ENCODE measurements at places on chromosomes 13 and 19. TPM values are rescaled to one million over a fixed set of nuclear protein-coding genes. Genes with fewer than 3 reads are reported as not detected.

The ZNF471 gene
- total RNA-seq = 9.4 TPM

The ZMYM5 gene
- total RNA-seq = 12.0 TPM

The TMEM86B gene
- 1.7 TPM for total RNA-seq

The PSG2 gene
- not detected for total RNA-seq

The OR7C1 gene
- total RNA-seq = not detected

The PSG1 gene
- not detected for total RNA-seq

The APOC1 gene
- total RNA-seq = 4.3 TPM

The CCDC8 gene
- total RNA-seq = 17.7 TPM

The PRSS57 gene
- not detected for total RNA-seq

The ELL gene
- 20.7 TPM for total RNA-seq

The PRR19 gene
- total RNA-seq = 0.19 TPM

The ZNF577 gene
- 9.3 TPM for total RNA-seq

The CFAP97D2 gene
- total RNA-seq = not detected

The IGSF23 gene
- total RNA-seq = not detected

DNA sequence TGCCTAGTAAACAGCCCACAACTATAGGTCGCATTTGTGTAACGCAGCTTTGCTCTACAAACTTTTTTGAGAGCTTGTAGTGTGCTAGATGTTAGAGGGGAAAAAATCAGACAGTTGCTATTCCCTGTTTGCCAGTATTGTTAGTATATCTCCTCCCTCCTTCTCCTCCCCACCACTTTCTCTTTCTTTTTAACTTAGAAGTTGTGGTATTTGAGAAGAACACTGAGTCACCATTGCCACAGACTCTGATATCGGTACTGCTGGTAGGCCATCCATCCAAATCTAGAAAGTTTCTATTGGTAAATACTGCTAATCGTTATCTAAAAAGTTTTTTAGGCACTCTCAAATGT, 666 bp downstream of the POMP start:
- no peak for DNase-seq

GRCh38 chr19:39362682-39363657, 20.7 kb downstream of the SAMD4B start:
- DNase-seq = no peak

GRCh38 chr19:17333611-17334413, 843 bp downstream of the ANO8 start:
- DNase-seq = no peak

DNA sequence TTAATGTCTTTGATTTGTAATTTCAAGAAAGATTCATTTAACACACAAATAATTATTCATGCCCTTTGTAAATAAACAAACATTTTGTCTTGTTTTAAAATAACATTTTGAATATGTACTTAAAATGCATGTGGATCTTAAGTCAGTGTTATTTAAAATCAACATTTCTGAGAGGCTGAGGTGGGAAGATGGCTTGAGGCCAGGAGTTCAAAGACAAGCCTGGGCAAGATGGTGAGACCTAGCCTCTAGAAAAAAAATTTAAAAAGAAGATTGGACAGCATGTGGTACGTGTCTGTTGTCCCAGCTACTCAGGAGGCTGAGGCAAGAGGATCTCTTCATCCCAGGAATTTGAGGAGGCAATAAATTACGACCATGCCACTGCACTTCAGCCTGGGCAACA, 1268.2 kb downstream of the SLITRK1 start:
- DNase-seq = no peak

DNA sequence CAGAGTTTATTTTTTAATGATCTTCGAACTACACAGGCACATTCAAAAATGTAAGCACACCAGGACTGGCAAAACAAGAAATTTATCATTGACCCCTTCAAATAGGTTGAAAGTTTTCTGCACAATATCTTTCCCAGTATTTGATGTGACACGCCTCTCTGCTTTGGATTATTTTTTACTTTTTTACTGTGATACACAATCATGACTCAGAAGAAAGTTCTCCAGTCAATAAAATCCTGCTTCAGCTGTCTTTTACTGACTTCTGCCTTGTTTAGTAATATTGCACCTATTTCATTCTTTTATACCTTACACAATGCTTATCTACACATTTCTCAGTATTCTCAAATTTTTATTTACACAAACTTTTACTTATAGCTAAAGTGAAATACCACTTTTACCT, 1750.4 kb downstream of the PCDH9 start:
- no peak for DNase-seq

- DNase-seq = no peak
Measured at GRCh38 chr13:110350049-110350448, 43.0 kb downstream of the COL4A2 start.

- peak; percentile 63 for DNase-seq
Measured at GRCh38 chr13:112341976-112342735, 34.0 kb upstream of the SPACA7 start.

DNA sequence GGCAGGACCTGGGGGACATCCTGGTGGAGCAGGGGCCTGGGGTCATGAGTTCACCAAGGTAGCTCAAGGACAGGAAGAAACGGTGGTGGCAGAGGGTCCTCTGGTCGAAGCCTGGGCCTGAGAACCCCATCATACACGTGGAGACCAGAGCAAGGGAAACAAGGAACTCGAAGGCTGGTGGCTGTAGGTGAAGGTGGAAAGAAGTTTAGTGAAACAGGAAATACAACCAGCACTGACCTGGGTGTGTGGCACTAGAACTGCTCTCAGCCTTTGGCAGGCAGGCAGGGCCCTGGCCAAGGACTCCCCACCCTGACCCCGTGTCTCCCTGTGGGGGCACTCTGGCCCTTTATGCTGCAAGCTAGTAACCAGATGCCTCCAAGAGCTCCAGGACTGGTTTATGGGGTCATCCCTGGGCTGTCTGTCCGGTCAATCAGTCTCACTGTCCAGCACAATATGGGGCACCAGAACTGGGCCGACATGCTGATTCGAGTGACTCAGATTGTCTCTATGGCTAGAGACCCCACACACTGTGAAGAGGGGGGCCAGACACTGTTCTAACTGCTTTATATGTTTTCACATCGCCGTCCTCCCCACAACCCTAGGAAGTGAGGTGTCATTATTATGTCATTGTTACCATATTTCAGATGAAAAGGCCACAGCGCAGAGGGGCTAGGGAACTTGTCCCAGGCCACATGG, 3.8 kb downstream of the COX6B2 start:
- DNase-seq = no peak

- no peak for DNase-seq
Measured at GRCh38 chr13:49694446-49694845, 3.2 kb upstream of the EBPL start.

- no peak for DNase-seq
Measured at GRCh38 chr13:42274386-42275097, 2.6 kb downstream of the AKAP11 start.

DNA sequence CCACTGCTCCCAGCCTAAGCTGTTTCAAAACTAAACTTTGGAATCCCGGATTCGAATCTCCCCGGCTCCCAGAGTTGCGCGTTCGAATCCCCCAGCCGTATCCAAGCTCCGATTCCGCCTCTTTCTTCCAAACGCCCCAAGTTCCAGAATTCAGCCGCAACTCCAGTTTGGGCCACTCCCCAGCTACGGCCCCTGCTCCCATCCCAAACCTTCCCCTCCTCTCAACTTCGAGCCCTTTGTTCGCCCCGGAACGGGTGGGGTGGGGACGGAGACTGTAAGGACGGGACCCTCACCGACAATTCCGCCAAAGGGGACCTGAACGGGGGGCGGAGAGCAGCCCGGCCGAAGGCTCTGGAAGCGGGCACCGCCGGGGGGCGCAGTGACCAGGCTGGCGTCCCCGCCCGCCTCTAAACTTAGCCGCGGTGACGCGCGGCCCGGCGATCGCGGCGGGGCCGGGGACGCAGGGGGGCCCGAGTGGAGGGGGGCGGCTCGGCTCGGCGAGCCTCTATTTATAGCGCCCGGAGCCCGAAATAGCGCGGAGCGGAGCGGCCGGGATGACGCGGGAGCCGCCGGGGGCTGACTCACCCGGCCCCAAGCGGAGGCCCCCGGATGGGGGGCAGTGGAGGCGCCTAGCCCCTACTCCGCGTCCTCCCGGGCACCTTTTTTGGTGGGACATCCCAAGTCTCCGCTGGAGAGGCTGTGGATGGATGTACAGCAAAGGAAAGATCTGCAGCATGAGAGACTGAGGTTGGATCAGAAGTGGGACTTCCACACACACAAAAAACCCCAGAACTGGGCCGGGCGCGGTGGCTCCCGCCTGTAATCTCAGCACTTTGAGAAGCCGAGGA, 4.9 kb upstream of the ERCC1 start:
- peak; percentile 93 for DNase-seq

DNA sequence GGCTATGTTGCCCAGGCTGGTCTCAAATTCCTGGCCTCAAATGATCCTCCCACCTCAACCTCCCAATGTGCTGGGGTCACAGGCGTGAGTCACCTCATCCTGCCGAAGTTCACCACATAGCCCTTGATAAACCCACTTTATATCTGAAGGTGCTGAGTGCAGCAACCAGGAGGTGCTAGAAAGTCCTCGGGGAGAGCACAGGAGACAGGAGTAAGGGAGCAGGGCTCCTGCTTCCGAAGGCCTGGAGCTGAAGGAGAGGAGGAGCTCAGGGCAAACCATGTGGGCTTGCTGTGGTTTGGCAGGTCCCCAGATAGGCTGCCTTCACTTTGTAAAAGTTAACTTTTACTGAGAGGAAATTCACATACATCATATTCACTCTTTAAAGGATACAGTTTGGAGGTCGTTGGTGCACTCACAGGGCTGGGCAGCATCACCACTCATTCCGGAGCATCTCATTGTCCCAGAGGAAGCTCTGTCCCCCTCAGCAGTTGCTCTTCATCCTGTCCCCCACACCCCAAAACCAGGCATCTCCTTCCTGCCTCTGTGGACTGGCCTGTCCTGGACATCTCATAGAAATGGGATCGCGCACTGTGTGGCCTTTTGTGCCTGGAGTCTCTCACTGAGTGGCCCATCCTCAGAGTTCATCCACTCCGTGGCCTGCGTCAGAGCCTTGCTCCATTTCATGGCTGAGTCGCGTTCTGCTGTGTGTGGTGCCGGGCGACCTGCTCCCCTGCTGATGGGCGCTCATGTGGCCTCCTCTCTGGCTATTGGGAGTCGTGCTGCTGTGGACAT, 49.5 kb downstream of the KDM4B start:
- DNase-seq = no peak

GRCh38 chr13:111262715-111263114, 57.7 kb upstream of the TEX29 start:
- no peak for DNase-seq

DNA sequence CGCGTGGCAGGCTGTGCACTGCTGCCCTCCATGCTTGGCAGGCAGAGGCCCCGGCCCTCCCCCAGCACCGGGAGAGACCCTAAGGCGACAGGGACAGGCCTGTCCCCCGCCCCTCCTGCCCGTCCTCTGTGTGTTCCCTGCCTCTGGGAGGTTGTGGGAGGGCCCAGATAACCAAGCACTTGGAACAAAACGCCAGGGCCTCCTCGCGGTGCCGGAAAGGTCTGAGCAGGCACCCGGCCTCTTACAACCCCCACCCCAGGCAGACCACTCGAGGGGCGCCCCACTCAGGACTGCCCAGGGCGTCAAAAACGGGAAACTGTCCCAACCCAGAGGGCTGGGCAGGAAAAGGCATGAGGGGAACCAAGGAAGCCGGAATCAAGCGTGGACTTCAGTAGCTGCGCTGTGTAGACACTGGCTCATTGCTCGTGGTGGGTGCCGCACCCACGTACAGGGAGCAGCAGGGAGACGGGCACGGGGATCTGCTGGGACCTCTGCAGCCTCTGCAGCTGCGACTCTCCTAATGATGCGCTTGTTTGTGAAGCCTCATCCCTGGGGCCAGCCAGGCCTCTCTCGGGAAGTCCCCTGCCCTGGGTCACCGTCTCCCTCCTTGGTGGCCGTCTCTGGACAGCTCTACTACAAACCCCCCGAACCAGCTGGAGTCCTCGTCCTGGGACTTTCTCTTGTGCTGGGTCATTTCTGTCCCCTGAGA, 20.0 kb downstream of the GNA11 start:
- no peak for DNase-seq
